ENCODE measurements at places on chromosomes 2 and 18.

DNA sequence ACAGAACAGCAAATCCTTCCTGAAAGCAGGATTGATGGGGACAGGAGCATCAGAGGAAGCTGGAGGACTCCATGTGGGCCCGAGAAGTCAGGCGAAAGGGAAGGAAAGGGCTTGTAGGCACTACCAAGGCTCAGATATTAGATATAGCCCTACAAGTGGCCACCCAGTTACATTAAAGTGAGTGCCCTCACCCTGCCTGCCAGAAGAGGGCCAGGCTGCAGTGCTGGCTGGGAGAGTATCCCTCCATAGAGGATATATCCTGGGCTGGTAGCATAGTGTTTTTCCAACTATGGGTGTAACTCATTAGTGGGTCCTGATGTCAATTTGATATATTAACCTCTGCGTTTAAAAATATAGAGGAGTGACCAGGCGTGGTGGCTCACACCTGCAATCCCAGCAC is 285.2 kb downstream of the MYCN start:
- DNase-seq = no peak

DNA sequence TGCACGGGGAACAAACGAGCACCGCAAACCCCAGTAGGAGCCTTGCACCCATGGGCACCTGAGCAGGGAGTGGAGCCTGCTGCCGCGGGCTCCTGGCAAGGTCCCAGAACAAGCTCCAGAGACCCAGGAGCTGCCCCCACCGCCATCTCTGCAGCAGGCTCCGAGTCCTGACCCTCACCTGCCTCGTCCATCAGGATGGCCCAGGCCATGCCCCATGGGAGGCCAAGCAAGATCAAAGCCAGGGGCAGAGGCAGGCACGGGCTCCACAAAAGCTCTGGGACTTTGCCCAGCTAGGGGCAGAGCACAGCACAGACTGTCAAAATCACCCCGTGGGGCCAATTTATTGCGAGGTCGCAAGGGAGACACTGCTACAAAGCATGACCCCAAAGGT is 43.6 kb downstream of the GPC1 start:
- DNase-seq = no peak

GRCh38 chr18:76488190-76488589 is 6.9 kb downstream of the ZNF516 start:
- no peak for DNase-seq

GRCh38 chr2:215729985-215730620 is 283.2 kb downstream of the MREG start:
- no peak for DNase-seq

- no peak for DNase-seq
Measured at GRCh38 chr2:40257340-40258134, 194.4 kb downstream of the SLC8A1 start.

- DNase-seq = no peak
Measured at GRCh38 chr2:133723133-133723532, 154.9 kb upstream of the NCKAP5 start.

DNA sequence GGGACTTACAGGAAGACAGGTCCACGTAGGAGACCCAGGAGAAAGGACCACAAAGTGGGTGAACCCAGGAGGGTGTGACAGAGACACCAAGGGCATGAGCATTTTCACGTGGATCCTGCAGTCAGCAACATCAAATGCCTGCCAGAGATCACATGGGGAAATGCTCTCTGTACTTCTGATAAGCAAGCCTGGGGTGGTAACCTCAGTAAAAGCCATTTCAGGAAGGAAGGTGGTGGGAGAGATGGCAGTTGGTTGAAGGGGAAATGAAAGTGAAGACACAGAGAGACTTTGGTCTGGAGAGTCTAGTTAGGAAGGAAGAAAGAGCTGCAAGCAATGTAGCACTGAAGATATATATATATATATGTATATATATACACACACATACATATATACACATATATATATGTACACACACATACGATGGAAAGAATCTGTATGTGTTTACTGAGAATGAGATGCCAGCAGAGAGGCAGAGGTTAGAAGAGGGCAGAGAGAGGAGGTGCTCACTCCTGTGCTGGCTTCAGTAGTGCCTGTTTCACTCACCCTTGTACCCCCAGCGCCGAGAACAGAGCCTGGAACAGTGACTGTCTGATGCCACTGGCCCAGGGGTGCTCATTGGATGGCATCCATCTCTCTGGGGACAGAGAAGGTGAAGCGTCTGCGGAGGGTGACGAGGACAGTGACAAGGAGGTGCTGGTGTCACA is 314.9 kb downstream of the AFF3 start:
- DNase-seq = no peak

DNA sequence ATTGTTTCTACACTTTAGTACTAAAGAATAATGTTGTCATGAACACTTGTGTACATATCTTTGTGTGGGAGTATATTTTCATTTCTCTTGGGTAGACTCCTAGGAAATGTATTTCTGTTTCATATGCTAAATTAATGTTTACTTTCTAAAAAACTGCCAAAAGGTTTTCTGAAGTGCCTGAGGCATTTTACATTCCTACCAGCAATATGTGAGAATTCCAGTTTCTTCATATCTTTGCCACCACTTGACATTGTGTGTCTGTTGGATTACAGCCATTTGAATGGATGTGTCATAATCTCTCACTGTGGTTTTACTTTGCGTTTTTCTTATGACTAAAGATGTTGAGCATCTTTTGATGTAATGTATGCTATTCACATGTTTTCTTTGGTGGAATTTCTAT is 428.2 kb upstream of the KCNH7 start:
- no peak for DNase-seq

DNA sequence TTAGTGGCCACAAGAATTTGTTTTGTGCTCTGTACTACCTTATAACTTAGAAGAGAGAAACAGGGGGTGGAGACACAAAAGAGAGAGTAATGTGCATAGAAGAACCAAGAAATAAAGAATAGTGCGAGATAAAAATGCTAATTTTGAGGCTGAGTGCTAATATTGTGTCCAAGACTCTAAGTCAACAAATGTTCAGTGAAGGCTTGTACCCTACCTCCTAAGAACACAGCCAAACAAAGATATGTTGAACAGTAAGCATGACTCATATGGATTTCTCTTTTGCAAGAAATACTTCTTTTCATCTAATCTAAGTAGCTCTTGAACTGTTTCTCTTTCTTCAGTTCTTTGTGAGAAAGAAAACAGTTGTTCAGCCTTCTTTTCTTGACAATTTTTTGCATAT is 45.2 kb downstream of the GAREM1 start:
- no peak for DNase-seq

DNA sequence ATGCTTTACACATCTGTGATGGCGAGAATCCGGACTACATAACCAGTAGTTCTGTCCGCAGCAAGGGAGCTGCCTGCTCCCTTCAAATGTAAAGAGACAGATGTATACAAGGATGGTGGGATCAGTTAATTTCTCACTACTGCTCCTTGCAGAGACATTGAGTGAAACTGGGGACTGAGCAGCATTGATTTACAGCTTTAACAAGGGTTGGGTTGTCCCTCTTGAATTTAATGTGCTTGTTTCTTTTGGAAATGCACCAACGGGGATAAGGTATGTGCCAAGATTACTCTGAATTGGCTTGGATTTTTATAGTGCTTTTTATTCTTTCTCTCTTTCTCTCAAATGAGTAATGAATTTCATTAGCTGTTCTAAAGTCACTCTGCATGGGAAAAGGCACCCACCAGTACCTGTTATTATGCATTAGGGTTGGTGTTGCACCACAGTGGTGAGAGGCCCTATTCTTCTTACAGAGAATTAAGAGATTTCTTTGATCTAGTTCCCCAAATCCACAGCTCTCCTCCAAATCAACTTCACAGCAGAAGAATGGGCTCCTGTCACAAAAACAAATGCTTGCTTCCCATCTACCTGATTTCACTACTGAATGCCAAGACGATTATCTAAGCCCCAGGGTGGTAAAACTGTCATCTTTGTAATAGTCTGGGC is 107.6 kb downstream of the DOCK10 start:
- no peak for DNase-seq

DNA sequence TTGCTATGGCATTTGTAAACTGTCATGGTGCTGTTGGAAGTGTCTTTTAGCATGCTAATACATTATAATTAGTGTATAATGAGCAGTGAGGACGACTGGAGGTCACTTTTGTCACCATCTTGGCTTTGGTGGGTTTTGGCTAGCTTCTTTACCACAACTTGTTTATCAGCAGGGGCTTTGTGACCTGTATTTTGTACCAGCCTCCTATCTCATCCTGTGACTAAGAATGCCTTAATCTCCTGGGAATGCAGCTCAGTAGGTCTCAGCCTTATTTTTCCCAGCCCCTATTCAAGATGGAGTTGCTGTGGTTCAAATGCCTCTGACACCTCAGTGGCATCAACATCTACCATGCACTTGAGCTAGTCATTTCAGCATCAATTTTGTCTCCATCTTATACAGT is 29.7 kb downstream of the LYPD6 start:
- DNase-seq = no peak

DNA sequence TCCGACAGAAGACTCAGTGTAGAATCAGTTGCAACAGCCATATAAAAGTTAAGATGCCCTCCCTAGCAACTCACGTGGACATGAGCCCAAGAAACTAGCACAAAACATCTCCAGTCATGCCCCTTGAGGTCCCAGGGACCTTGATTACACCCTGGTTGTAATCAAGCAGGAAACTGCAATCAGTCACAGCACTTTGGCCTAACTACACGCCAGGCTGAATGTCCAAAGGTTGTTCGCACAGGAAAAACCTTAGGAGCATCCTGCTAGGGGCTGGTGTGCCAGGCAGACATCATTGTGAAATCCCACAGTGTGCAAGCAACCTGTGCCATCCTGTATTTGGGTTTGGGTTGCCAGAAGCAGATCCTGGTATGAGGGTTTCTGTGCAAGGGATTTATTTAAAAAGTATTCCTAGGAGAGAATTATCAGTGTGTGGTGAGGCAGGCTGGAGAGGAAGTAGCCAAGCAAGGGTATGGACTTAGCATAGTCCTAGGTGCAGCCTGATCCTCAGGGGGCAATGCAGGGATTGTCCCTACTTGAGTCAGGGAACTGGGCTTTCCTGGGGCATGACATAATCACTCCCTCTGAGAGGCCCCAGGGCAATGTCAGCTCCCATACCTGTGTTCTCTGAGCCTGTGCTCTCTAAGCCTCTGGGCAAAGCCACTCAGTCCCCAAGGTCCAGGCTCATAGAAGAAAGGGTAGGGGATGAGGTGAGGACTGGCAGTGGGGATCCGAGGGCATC is 17.8 kb upstream of the SULT1C2 start:
- no peak for DNase-seq

GRCh38 chr2:152406119-152406835 is 71.3 kb downstream of the FMNL2 start:
- DNase-seq = no peak

- no peak for DNase-seq
Measured at GRCh38 chr2:10787176-10787968, 25.2 kb downstream of the PDIA6 start.

GRCh38 chr18:44681076-44681970 is 635 bp downstream of the SETBP1 start:
- no peak for DNase-seq

DNA sequence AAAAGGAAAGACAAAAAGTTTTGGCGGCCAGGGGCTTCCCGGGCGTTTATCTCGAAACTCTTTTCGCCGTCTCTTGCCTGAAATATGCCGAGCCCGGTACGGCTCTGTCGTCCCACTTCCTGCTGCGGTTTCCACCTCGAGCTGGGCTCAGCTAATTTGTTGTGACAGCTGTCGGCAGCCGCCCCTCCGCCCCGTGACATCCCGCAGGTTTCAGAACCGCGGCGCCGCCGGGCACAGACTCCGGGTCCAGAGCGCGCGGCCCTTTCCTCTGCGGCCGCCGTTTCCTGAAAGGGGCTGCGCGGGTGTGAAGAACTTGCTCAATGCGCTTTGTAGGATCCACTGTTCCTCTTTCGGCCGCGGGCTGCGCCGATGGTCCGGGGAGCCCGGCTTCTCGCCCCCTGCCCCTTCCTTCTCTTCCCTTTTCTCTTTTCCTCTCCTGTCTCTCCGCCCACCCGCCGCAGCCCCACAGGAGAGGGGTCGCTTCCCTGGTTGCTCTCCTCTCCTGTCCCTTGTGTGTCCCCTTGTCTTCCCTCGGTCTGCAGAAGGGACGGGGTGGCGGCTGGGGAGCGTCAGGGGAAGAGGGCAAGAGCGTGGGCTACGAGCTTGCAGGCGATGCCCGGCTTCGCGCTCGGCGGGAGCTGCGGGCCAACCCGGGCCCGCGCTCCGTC is 648 bp downstream of the ARID5A start:
- no peak for DNase-seq

DNA sequence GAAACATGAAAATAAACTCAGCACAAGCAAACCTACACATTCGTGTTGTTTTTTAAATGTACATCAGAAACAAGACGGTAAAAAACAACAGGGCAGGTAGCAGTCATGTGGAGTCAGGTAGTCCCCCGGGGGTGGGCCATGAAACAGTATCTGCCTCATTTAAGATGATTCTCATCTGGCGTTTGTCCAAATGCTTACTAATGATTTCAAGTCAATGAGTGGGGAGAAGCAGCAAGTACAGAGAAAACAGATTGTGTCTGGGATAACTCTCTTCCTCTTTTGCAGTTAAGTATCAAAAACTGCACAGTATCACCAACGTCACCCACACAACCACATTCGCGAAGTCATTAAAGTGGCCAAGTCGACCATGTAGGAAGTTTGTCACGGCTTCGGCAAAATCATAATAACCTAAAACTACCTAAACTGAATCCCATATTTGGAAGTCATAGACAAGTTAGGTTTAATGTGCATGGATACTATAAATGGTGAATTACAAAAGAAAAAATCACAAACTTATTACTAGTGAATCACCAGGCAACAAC is 1.3 kb downstream of the LAPTM4A start:
- DNase-seq = no peak

DNA sequence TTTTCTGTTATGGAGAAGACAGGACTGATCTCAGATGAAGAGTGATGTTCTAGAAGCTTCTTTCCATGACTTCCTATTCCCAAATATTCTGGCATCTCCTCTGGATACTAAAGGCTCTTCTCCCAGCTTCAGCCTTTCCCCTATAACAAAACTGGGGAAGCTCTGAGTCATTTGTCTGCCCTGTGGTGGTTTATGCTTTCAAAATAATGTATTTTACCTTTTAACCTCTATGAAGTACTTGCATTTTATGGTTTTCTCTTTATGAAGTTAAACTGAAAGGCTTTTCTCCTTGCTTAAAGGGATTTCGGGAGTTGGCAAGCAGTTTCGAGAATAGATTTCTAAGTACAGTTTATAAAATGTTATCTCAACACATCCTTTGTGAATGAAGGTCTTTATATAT is 104.4 kb downstream of the TANC1 start:
- DNase-seq = no peak

GRCh38 chr2:231272991-231273390 is 74.6 kb downstream of the ARMC9 start:
- DNase-seq = no peak

DNA sequence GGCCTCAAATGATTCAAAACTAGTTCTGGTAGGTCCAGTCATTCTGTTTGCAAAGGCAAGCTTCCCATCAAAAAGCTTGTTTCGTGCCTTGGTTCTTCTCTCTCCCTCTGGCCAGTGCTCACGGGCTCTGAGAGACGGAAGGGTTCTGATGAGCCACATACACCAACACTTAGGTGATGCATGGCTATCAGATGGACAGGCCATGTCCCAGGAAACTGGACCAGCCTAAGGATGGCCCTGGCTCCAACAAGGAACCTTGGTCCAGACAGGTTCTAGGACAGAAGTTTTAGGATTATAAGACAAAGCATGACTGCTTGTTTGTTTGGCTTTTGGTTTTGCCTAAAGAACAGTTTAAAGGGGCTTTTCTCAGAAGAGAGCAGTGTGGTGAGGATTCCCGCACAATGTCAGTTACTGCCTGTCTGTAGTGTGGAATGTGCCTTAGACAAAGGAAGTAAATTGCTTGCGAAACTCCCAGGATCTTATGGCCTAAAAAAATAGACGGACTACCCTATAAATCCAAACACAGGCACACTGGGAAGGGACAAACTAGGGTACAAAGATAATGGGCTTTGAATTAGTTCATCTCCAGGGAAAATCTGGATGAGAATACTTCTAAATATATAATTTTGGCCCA is 10.3 kb downstream of the CYP1B1 start:
- DNase-seq = no peak
